COR-L47 (cell line): ENCODE measurements at places on chromosomes 1 and 21.

- DNase-seq = no peak
Measured at GRCh38 chr1:156165083-156165482, 11.7 kb downstream of the SEMA4A start.

GRCh38 chr1:115433483-115433882 lies 95.4 kb upstream of the NGF start:
- no peak for DNase-seq

DNA sequence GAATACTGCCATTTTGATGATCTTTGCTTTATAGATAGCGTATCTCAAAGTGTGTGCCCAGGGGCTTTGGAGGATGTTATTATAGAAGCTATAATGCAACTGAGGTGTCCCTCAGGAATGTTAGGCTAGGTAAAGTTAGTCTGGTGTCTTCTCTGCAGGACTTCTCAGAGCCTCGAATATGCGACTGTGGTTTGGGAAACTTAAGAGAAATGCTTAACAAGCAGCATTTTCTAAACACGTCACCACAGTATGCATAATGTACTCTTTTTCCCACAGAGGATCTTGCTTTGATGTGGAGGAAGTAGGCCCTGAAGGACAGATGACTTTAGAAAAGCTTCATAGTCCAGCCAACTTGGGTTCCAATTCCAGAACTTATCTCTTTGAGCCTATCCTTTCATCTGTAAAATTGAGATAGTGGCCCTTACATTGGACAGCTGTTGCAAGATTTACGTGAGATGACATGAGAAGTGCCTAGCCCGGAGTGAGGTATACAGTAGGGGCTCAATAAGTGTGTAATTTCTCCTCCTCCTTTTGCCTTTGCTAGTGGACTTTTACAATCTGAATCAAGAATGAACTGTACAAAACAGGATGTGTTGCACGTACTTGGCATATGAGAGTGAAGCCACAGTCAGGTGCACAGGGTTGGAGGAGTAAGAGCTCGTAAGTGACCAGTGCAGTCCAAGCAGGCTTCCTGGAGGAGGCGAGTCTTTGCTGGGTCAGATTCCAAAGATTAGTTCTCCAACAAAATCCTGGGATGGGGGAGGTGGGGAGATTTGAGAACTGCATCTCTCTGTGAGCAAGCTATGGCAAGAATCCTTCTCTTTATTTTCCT lies 29.7 kb upstream of the TRABD2B start:
- DNase-seq = no peak

DNA sequence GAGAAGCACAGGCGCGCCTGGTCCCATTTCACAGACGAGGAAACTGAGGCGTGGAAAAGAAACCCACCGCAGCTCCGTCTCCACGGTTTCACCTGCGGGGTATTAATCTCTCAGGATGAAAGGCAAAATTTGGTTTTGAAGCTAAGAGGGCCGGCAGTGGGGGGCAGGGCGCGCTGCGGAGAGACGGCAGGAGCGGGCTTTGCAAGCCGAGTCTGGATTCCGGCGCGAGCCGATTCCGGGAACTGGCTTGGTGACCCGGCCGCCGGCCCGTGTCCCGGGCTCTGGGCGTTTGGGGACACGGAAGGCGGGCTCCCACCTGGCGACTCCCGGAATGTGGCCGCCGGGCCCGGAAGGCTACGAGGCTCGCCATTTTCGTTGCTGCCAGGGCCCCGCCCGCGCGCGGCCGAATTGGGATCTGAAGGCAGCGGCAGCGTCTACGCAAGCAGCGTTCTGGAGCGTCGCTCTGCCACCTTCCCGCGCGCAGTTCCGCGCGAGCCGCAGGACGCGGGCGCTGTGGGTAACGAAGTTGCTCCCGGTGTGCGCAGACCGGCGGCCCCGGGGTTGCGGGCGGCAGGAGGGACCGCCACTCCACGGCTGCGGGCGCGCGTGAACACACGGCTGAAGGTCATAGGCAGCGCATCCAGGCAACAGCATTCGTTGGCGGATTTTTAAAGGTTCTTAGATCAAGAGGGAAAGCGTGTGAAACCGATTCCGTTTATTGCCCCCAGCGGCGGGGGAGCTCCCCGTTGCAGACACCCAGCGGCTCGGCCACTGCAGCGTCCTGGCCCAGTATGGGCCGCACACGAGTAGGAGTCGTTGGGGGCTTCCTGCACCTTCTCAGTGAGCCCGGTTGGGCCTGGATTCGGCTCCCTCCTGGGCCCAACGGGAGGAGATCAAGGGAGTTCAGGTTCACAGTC lies 5.4 kb upstream of the PRDM16 start:
- DNase-seq = no peak

DNA sequence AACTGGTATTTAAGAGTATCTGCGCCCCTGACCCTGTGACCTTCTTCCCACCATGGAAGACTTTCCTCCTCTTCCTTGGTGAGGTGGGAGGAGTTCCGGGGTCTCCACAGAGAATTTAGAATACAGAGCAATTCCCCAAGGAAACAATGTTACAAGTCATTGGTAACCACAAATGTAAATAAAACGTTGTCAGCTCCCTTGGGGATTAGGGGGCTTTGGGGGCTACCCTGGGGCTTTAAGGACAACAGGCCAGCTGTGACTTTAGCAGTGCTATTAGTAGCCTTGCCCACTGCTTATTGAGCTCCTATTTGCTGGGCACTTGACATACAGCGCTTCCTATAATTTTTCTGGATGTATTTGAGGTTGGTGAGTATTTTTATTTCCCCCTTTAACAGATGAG lies 69.0 kb downstream of the IGSF21 start:
- DNase-seq = no peak
